ENCODE measurements at places on chromosomes 12 and 14. TPM values are rescaled to one million over a fixed set of nuclear protein-coding genes. Genes with fewer than 3 reads are reported as not detected.

Gene ACSM4
- not detected for total RNA-seq

Gene NUDT4
- total RNA-seq: 410 TPM

Gene ACRBP
- total RNA-seq: 0.51 TPM

Gene MANSC1
- 7.9 TPM for total RNA-seq

Gene DGLUCY
- 240 TPM for total RNA-seq

DNA sequence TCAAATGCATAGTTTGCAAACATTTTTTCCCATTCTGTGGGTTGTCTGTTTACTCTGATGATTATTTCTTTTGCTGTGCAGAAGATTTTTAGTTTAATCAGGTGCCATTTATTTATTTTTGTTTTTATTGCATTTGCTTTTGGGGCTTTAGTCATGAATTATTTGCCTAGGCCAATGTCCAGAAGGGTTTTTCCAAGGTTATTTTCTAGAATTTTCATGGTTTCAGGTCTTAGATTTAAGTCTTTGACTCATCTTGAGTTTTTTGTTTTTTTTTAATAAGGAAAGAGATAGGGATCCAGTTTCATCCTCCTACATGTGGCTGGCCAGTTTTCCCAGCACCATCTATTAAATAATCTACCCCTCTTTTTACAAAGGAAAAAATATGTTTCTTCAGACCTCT, 57.2 kb upstream of the TMEM260 start:
- DNase-seq: no peak

GRCh38 chr12:75364919-75365318, 26.0 kb upstream of the GLIPR1L2 start:
- DNase-seq: no peak

DNA sequence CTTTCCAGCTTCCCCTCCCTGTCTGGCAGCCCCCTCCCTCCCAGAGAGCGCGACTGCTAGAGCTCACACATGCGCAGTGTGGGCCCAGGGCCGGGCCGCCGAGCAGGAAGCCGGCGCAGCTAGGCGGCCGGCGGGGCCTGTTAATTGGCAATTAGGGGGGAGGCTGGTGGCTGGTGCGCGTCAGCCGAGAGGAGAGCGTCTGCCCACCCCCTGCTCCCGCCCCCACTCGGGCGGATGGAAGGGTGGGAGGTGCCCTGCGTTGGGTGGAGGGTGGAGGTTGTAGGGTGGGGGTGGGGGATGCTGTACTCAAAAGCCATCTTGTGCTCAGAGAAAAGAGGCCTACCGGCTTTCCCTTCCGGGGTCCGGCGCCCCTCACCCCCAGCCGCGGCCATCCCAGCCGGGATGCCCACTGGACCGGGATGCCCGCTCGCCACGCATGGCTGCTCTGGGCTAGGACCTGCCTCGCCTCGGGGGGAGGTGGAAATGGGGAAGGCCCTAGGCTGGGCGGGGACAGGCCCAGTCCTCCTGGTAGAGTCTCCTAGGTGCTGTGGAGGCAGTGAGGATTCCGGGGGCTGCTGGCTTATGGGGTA, 9.2 kb downstream of the HOXC8 start:
- DNase-seq: peak; percentile 79

Gene SRRM4
- total RNA-seq: 0.30 TPM

DNA sequence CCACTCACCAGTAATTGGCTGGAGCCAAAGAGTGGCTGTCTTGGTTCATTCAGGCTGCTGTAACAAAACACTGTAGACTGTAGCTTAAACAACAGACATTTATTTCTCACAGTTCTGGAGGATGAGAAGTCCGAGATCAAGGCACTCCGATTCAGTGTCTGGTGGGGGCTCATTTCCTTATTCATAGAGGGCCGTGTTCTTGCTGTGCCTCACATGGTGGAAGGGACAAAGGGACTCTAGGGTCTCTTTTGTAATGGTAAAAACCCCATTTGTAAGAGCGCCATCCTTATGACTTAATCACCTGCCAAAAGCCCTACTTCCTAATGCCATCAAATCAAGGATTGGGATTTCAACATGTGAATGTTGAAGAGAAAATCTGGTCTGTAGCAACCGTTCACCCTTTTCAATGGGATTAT, 34.7 kb upstream of the CDKN3 start:
- DNase-seq: no peak

- DNase-seq: no peak
These were observed 30.6 kb upstream of the RPLP0 start for GRCh38 chr12:120231316-120232011.

Gene BICDL1
- 0.35 TPM for total RNA-seq

DNA sequence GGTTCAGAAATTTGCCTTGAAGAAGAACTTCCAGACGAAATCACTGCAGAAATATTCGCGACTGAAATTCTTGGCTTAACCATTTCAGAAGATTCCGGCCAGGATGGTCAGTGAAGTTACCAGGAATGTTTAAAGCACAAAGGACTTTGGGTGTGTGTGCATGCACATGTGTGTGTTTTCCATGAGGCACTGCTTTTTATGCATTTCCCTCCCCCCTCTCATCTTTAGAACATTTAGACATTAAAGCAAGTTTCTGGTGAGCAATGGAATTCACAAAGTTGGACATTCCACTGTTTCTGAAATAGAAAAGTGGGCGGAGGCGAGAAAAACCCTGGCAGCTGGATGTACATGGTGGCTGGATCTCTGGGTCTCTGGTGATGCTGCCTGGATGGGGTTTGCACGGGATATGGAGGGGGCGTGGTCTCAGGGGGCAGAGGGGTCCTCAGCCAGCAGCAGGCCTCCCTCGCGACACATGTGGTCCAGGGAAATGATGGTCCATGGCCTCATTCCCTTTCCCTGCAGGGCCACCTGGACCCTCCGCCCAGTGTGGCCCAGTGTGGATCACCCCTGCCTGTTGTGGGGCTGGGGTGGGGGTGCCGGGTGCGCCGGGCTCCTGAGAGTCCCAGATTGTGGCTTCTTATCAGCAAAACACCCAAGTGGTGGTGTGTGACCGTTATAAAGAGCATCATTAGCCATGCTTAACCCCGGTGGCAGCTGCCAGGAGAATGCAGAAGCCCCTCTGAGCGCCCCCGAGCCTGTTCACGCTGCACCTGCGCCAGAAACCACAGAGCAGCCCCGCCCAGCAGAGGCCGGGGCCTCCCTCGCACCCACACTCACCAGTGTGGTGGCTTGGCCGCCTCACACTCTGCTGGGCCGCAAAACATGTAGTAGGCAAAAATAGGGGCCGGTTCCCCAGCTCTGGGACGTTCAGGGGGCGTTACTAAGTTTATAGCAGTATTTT, 17.8 kb upstream of the BCL7A start:
- DNase-seq: no peak

GRCh38 chr12:109773384-109774011, 59.7 kb downstream of the TRPV4 start:
- DNase-seq: peak; percentile 60

- DNase-seq: no peak
These were observed 130.7 kb downstream of the GPHN start for GRCh38 chr14:66638689-66639088.

Gene IFNG-AS1
- not detected for total RNA-seq

GRCh38 chr12:70338531-70338930, 27.6 kb upstream of the KCNMB4 start:
- no peak for DNase-seq

- DNase-seq: no peak
These were observed 126.7 kb downstream of the TMEM132D start for GRCh38 chr12:129776977-129777667.

- DNase-seq: no peak
These were observed 88.8 kb downstream of the NAV3 start for GRCh38 chr12:77919450-77919849.

DNA sequence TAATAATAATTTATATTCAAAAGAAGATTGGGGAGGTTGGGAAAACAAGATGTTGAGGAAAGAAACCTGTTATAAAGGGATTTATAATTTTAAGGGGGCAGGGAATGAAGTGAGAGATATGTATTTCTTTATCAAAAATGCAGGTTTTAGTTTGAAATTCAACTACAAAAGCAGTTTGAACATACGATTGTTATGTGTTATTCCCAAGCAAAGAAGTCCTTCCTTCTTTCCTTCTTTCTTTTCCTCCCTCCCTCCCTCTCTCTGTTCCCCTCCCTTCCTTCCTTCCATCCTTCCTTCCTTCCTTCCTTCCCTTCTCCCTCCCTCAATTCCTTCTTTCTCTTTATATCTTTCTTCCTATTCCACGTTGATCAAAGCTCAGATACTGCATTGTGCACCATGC, 173.3 kb downstream of the NOVA1 start:
- DNase-seq: no peak

Gene SMIM41
- 0.35 TPM for total RNA-seq

GRCh38 chr12:57755194-57755453, 221 bp downstream of the MARCHF9 start:
- DNase-seq: no peak

GRCh38 chr12:1594006-1594260, 448 bp downstream of the FBXL14 start:
- DNase-seq: no peak

- DNase-seq: no peak
These were observed 30.0 kb downstream of the GALNT4 start for GRCh38 chr12:89494411-89495231.

Data from Right ventricle myocardium superior (tissue), 1 donor.